Stomach (tissue), 19 donors: ENCODE measurements at places on chromosomes 7 and 10. TPM values are rescaled to one million over a fixed set of nuclear protein-coding genes. Genes with fewer than 3 reads are reported as not detected.

GRCh38 chr7:7550663-7551062 is 15.0 kb upstream of the COL28A1 start:
- no peak for DNase-seq

Gene OR2A42
- not detected for total RNA-seq

DNA sequence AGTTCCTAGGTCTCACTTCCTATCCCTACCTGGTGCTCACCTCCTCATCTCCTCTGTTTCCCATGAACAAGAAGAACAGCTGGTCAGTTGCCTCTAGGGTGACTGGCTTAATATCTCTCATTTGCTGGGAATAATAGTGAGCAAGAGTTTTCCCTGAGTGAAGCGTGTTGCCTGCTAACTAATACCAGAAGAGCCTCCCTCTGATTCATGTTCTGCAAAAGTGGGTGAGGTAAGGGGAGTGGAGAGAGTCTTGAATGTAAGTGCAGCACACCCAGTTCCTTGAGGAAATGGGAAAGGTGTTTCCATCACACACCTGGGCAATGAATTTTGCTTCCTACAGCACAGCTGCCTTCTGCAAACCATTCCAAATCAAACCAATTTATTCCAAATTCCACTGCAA is 29.6 kb downstream of the FZD1 start:
- no peak for DNase-seq

Gene NCF1
- total RNA-seq: 97.4 TPM

DNA sequence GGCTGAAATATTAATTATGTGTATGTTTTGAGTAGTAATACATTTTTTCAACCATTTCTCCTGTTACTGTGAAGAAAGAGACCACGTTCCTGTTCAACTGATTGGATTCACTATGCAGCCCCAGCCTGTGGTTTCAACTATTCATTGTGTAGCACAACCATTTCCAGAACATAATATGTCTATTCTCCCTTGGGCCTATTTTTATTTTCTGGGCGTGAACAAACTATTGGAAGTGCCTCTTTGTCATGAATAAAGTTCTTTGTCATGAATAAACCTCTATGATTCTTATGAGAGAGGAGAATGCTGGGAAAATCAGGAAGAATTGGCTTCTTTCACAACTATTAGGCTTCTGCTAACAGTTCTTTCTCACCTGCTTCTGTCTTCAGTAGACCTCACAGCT is 152.4 kb downstream of the GNAT3 start:
- no peak for DNase-seq

Gene ITGA8
- total RNA-seq: 54.5 TPM

DNA sequence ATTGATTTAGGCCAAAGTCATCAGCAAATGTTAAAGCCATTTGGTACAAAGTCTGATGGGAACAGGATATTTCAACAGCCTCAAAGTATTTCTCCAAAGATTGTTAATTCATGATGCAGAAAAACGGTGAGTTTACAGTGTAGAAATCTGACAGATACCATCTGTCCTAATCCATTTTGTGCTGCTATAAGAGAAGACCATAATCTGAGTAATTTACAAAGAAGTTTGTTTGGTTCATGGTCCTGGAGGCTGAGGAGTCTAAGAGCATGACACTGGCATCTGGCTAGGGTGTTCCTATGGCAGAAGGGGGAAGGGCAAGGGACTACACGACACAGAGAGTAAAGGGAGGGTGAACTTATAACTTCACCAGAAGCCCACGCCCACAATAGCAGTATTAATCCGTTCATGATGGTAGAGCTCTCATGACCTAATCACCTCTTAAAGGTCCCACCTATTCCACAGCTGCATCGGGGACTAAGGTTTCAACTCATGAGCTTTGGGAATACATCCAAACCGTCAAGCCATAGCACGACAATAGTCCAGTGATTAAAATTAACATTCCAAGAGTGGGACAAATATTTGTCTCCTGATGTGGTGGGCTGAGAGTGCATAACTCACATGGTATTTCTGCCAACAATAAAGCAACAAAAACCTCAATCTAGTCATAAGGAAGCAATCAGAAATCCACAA is 298.6 kb upstream of the AKR1E2 start:
- no peak for DNase-seq

DNA sequence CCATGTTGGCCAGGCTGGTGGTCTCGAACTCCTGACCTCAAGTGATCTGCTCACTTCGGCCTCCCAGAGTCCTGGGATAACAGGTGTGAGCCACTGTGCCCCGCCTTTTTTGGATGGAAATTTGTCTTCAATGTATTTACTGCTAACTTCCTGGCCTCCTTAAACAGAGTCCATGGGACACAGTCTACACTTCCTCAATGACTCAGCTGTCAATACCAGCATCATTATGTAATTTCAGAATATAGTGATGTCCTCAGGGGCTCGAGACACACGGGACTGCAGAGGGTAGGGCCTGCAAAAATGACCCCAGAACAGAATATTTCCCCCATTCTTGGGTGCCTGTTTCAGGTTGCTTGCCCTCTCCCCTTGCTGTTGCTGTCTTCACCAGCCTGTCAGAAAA is 31.1 kb downstream of the CAMK2G start:
- DNase-seq: no peak

- no peak for DNase-seq
Observed at GRCh38 chr10:51301644-51302043, 227.4 kb downstream of the PRKG1 start.

Gene CCL26
- not detected for total RNA-seq

- peak; percentile 13 for DNase-seq
Observed at GRCh38 chr10:61100887-61101286, 156.9 kb upstream of the RHOBTB1 start.

- DNase-seq: no peak
Observed at GRCh38 chr10:19250546-19250945, 201.9 kb downstream of the MALRD1 start.

Gene CALML5
- not detected for total RNA-seq

Gene EPO
- not detected for total RNA-seq

- no peak for DNase-seq
Observed at GRCh38 chr10:21368728-21369425, 156.6 kb downstream of the SKIDA1 start.

Gene GPR15LG
- total RNA-seq: 7.5 TPM

DNA sequence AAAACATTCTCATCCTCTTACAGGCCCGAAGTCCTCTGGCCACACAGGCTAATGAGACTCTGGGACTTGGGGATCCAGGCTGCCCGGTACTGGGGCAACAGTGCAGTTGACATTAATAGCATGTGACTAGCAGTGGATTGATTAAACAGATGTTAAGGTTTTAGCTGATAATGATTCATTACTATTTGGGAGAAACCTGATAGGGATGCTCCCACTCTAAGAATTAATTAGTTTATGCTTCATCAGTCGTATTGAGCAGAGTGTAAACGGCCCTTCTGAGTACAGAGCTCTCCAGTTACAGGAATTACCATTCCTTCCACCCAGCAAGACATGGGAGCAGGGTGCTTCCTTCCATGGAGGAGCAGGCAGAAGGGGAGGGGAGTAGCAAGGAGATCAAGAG is 82.7 kb downstream of the RPS24 start:
- DNase-seq: no peak

GRCh38 chr7:132575419-132575981 is 770 bp downstream of the PLXNA4 start:
- DNase-seq: no peak

DNA sequence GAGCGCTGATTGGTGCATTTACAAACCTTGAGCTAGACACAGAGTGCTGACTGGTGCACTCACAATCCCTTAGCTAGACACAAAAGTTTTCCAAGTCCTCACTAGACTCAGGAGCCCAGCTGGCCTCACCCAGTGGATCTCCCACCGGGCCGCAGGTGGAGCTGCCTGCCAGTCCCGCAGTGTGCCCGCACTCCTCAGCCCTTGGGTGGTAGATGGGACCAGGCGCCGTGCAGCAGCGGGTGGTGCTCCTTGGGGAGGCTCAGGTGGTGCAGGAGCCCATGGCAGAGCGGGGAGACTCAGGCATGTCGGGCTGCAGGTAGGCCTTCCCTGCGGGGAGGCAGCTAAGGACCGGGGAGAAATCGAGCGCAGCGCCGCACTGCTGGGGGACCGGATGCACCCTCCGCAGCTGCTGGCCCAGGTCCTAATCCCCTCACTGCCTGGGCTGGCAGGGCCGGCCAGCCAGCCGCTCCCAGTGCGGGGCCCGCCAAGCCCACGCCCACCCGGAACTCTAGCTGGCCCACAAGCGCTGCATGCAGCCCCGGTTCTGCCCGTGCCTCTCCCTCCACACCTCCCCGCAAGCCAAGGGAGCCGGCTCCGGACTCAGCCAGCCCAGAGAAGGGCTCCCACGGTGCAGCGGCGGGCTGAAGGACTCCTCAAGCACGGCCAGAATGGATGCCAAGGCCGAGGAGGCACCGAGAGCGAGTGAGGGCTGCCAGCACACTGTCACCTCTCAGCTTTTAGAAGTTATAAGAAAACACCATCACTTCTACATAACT is 128.9 kb downstream of the ZNF438 start:
- no peak for DNase-seq

Gene ADRB1
- total RNA-seq: 1.7 TPM

Gene PCDH15
- 3.7 TPM for total RNA-seq

GRCh38 chr10:129280908-129281586 is 186.0 kb upstream of the MGMT start:
- no peak for DNase-seq

DNA sequence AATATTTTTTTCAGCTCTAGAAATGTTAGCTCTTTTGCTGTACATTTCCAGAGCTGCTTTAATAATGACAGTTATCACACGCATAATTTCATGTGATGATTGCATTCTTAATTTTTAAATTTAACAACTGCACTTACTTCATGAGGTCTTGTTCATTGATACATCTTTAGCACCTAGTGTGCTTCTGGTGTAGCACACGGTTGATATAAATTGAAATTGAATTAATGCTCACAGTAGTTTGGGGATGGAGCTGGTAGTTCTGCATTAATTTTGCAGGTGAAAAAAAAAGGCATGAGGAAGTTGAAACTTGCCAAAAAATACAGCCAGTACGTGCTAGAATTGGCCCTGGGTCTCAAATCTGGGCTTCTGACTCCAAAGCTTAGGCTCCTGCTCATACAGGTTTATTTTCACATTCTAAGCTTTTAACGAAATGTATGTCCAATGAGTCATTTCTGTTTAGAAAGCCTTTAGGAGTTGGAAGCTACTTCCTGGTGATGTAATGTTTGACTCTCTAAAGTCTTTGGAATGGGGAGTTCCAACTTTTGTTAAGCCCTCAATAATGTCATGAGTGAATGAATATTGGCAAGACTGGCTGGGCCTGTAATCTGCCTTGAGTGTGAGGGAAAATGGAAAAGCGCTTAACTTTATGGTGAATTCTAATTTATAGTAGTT is 62.5 kb downstream of the DAGLB start:
- DNase-seq: no peak

Gene PLCE1
- 25.5 TPM for total RNA-seq

DNA sequence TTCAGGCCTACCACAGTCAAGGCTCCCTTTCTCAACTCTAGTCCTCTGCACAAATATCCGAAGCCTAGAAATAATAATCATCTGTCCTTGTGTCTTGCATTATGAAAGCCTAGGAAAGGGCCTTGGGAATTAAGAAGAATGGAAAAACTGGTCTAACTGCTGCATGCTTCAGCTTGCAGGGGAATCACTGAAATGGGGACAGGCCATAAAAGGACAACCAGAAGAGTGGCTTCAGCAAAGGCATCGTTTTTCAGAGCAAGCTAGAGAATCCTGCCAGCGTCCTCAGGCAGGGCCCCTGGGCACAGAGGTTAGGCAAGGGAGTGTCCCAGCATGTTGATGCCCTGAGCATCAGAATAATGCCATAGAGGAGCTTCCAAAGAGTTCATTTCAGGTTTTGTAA is 13.2 kb downstream of the ERVW-1 start:
- no peak for DNase-seq

DNA sequence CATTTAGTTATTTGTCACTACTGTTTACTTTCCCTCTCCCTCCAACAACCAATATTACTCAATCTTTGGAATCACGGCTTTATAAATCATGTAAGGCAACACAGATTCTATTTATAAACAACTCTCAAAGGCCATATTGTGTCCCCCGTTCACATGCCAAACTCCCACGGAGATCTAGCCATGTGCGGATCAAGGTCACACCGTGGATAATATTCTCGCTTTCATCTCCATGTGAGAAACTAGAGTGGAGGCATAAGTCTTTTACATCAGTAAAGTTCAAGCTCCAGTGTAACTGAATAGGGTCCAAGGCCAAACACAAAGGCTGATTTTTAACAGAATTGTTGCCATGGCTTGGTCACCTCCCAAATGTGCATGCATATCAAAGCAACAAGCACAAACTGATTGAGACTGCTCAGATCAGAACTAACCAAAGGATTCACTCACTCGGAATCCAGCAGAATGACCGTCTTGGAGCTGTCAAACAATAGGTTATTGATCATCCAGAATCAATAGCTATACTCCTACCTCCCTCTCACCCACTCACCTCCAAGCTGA is 569.5 kb upstream of the LRRN3 start:
- no peak for DNase-seq

- peak; percentile 81 for DNase-seq
Observed at GRCh38 chr7:94087664-94088352, 83.7 kb upstream of the BET1 start.

DNA sequence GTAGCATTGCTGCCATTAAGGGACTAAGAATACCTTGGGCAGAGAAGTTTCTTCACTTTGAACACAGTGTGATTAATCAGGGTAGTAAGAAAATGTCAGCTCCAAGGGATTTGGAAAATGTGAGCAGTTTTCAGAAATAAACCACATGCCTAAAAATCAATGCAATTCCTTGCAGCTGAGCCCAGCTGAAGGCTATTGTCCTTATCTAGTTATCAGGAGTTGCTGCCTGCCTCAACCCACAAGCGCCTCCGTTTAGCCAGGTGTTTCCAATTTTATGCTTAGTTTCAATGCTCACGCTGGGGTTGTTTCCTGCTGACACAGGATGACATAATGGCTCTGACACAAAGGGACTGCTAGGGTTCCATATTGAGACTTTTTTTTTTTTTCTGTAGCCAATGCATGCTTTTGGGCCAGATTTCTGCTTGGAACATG is 132.3 kb upstream of the ANK3 start:
- no peak for DNase-seq
